ENCODE measurements at places on chromosomes 3 and 15.

DNA sequence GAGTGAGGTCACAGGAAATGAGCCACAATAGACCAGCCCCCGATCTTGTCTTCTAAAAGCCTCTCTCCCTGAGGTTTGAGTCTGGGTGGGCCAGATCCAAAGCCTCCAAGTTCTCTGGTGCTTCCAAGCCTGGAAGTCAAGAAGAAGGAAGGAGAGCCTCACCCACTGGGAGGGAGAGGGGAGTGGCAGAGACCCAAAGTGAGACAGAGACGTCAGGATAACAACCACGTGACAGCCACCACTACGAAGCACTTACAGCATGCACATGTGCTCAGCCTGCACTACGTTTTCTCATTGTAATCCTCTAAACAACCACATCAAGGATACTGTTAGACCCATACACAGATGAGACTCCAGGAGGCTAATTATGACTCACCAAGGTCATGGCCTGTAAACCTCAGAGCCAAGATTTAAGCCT, 197.3 kb upstream of the LINGO1 start:
- DNase-seq: peak; percentile 65

GRCh38 chr3:99394831-99395778, 243.3 kb upstream of the COL8A1 start:
- DNase-seq: peak; percentile 94

GRCh38 chr15:57255751-57256341, 120.5 kb upstream of the CGNL1 start:
- peak; percentile 29 for DNase-seq

DNA sequence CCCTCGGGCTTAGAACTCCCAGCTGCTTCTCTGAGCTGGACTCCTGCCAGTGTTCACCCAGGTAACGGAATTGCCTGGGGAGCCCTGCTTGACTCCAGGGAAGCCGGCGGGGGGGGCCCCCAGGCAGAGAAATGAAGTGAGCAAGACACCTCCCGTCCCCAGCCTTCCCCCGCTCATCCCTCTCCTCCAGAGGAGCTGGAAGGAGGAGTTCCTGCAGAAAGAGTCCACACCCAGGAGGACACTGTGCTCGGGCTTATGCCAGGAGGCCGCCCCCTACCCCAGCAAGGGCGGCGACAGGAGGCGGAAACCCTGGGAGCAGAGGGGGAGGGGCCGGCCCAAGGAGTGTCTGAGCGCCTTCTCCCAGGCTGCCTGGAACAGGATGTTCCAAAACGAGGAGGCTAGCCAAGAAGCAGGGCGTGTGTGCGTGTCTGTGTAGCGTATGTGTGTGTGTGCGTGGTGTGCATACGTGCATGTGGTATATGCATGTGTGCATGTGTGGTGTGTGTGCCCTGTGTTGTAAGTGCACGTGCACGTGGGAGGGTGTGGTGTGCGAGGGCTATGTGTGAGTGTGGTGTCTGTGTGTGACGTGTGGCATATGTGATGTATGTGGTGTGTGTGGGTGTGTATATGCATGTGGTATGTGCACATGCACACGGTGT, 511.3 kb downstream of the SHQ1 start:
- peak; percentile 80 for DNase-seq

DNA sequence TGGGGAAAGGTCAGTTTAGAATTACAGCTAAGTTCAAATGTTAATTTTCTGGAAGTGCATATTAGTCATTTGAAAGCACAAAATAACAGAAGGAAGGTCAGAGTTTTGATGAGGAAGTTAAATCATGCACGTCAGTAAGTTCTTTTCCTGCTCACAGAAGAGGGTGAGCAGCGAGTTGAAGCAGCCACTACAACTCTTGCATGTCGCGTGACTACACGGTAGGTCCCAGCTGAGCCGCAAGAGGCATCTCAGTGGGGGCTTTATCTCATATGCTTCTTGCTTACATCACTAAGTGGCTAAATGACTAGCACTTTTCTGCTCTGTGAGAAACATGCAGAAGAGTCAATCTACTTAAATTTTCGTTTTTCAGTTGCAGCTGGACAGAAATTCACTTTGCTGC, 21.3 kb upstream of the SEC62 start:
- DNase-seq: no peak

GRCh38 chr3:10291641-10292040, 1.1 kb downstream of the GHRL start:
- no peak for DNase-seq

DNA sequence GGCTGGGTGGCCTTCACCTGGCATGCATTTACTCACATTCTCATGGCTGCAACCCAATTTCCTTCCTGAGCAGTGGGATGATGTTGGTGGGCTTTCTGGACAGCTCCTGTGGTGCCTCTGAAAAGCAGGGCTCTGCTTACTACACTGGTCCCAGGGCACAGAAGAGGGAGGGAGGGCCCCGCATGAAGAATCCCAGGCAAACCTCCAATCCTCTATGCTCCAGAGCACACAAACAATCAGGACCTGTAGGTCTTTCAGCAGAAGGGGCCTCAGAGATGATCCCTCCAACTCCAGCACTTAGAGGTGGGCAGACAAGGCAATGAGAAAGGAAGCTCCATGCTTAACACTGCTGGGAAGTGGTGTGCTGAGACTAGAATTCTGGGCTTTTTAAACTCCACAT, 231.7 kb upstream of the ICE2 start:
- no peak for DNase-seq

GRCh38 chr3:152550284-152550683, 281.6 kb downstream of the MBNL1 start:
- DNase-seq: no peak

- no peak for DNase-seq
Measured at GRCh38 chr15:32918547-32918946, 200.7 kb downstream of the GREM1 start.

DNA sequence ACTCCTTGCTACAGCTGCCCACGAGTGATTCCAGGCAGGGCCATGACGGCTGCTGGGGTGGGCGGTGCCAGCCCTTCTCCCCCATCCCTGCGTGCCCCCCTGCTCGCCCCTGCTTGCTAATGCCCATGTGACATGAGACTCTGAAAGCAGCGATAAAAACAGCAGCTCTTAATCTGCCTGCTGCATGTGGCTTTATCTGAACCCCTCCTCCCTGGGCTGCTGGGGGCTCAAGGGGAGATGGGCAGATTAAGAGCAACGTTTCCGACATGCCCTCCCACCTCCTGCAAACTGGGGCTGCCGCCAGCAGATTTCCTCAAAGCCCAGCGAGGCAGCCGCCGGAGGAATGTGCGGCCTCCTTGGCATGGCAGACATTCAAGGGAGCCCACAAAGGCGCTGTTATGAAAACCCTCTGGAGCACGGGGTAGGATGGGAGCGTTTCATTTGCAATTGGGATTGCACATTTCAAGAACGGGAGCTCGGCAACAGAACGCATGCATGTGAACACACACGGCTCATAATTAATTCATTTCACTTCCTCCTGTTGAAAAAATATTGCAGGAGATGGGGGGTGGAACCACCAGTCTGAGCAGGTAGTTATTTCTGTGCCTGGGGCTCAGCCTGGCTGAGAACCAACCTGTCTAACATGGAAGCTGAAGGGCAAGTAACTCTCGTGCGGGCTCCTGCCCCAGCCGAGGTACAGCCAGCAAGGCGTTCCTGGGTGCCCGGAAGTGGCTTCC, 504.2 kb upstream of the PROK2 start:
- DNase-seq: peak; percentile 80

- DNase-seq: no peak
Measured at GRCh38 chr15:81968691-81969090, 77.1 kb downstream of the MEX3B start.

DNA sequence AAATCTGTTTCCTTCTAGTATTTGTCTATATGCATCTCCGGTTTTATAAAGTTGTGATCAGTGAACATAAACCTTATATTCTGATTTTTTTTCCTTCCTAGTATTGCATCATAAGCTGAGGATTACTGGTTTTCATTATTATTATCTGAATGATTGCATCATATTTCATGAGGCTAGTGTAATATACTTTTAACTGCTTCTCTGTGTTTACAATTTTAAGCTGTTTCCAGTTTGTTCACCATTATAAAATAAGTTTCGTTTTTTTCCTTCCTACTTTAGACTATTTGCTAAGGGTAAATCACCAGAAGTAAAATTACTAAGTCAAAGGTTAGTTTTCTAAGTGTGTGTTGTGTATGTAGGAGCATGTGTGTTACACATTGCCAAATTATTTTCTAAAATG, 20.2 kb downstream of the SEMA6D start:
- peak; percentile 34 for DNase-seq

GRCh38 chr3:40741729-40742128, 217.0 kb downstream of the ZNF621 start:
- DNase-seq: peak; percentile 59

GRCh38 chr15:40323953-40324937, 753 bp downstream of the INAFM2 start:
- DNase-seq: no peak

- DNase-seq: no peak
Measured at GRCh38 chr15:83992324-83993031, 243.1 kb upstream of the GOLGA6L4 start.

DNA sequence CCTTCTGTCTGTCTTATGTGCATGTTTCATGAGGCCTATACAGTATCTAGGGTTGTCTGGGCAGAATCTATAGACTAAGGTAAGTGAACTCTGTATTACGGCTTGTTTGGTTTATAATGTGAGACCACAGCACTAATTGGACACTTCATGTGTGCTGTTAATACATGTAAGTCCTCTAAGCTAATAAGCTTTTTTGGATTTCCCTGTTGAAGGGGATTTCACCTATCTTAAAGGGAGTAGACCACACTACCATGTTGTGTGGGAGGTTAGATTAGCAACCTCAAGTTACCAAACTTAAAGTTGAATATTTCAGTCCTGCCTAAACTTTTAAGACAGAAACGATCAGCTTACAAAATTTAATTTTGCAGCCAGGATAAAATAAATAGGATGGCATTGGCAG, 189.8 kb upstream of the GOLIM4 start:
- DNase-seq: no peak

DNA sequence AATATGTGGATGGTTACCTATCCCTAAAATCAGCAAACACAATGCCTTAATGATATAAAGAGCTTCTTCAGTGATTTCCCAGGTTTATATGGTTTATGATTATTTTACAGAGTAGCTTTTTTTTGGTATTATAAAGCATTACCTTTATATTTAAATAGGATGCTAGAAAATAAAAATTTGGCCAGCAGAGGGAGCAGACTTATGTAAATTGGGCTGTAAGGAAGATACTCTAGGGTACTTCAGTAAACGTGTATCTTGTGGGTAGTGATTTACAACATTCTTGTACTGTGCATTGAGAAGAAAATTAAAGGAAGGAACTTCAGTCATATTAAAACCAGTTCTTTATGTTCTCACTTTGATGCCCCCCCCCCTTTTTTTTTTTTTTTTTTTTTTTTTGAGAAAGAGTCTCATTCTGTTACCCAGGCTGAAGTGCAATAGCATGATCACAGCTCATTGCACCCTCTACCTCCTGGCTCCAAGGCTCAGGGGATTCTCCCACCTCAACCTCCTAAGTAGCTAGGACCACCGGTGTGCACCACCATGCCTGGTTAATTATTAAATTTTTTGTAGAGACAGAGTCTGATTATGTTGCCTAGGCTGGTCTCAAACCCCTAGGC, 167.9 kb downstream of the BBX start:
- peak; percentile 74 for DNase-seq

DNA sequence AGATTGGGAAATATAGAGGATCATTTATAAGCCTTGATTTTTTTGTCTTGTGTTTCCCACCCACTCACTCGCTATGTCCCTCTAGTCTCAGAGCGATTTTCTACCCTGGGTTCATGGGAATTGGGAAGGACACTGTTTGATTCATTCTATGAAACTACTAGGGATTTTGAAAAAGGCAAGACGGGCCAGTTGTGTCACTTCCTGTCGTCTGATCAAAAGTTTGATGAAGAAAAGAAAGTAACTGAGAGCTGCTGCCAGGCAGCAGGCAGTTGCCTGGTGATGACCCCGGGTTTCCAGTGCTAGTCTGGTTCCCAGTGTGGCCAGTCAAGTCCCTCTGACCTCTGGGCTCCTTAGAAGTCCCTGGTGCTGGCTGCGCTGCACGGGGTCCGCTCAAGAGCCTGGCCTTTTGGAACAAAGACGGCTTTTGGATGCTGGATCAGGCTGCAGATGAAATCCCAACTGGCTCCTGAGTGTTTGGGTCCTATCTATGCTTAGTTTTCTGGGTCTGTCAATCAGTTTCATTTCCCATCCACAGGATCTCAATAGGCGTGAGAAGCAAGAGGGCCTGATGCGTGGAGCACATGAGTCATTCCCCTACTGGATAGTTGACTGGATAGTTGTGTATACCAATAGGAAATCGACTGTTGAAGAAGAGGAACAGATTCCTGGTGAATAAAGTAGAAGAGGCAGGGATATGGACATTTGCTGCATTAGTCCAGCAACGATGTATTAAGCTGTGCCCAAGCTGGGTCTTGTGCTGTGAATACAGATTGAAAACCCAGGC, 89.7 kb downstream of the EEFSEC start:
- DNase-seq: peak; percentile 55

GRCh38 chr3:58055314-58055713, 47.1 kb downstream of the FLNB start:
- no peak for DNase-seq

- DNase-seq: no peak
Measured at GRCh38 chr15:98043160-98044014, 82.9 kb downstream of the ARRDC4 start.

- no peak for DNase-seq
Measured at GRCh38 chr15:54829821-54830220, 366.9 kb downstream of the RSL24D1 start.

DNA sequence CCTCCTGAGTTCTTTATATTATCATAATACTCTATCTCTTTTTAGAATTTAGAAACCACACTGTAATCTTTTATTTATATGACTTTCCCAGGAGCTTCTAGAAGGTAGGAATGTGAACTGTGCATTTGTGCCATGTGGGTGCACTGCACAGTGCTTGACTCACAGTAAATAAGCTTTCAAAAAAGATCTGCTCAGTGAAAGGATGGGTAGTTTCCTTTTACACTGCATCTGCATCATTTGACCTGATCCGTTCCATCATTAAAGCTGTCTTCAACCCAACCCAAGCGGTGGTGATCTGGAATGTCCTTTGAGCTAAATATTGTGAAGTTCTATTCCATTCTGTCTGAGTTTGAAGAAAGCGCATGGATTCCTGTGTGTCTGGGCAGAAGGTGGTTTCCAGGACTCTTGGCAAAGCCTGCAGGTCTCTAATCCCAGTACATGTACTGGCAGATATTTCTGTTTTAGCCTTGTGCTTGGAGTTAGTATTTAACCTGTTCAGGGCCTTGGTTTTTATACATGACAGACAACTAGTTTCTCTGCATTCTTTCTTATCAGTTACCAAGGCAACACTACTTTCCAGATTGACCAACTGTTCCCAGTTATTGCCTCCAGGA, 96.7 kb downstream of the DHX30 start:
- peak; percentile 64 for DNase-seq

DNA sequence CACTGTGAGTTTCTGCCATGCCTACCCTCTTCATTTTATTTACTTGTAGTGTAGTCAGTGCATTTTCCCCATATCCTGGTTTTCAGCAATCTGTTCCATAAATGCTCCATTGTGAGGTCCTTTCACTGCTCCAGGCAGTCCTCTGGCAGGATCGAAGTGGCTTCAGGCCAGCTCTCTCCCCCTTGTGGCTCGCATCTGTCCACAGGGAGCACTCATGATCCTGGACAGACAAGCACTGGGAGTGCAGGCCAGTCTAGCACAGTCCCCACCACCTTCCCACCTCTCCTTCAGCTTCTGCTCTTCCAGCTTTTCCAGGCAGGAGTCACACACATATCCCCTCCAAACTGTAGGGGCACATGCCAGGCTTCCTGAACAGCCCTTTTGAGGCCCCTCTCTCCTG, 173.6 kb downstream of the PPM1L start:
- no peak for DNase-seq

Measured in iris pigment epithelial cell (primary cell).